ENCODE measurements at places on chromosomes 5 and 9. TPM values are rescaled to one million over a fixed set of nuclear protein-coding genes. Genes with fewer than 3 reads are reported as not detected.

GRCh38 chr5:93681432-93681831 is 60.0 kb downstream of the POU5F2 start:
- no peak for DNase-seq

GRCh38 chr5:77770293-77771005 is 5.7 kb downstream of the TBCA start:
- DNase-seq, result no peak

The PCDHGA6 gene
- polyA plus RNA-seq, result not detected

- no peak for DNase-seq
Observed at GRCh38 chr9:86730163-86730928, 217.0 kb downstream of the GAS1 start.

GRCh38 chr9:70494221-70494620 is 79.8 kb upstream of the KLF9 start:
- no peak for DNase-seq

DNA sequence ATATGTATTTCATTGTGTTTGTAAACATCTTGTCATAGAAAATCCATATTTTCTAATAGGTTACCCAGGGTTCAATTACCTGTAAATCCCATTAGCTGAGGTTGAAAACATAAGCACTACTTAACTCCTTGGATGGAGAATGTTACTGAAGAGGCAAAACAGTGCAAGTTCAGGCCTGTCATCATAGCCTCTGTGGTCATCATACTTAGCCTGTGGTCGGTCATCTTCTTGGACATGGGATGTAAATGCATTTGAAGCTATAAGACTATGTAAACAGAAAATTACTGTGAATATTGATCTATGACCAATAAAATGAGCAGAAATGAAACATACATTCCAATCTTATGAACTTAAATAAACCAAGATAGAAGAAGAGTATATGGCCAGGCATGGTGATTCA is 164.7 kb downstream of the CHSY3 start:
- no peak for DNase-seq

DNA sequence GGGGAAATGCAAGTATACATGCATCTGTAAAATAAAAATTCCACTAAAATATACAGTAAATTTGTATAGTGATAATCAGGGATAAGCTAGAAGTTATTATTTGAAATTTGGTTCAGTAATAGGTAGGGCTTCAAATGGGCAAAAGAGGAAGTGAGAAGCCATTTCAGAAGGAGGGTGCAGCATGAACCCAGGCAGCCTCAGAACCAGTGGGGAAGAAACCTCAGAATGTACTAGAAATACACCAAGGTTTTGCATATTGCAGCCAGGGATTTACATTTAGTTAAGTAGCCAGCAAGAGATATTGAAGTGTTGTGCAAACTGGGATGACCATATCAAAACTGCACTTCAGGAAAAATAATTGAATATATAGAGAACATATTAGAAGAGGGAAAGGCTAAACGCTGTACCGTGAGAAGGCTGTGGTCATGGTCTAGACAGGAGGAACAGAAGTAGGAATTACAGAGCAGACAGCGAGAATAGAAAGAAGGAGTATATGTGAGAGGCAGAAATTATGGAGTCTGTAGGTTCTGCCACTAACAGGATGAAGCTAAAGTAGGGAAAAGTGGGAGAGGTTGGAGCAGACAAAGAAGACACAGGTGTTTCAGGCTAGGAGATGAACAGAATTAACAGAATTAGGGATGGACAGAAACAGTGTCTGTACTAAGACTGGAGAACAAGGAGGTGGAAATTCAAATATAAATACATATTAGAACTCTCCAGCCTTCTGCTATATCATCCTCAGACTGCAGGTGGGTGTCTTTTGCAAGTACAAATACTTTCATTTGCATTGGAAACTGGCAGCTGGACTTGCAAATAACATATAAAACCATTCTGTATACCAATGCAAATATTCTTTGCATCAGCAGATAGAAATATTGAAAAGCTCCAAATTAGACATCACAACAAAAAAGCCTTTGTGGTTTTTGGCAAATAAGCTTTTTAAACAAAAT is 335.6 kb downstream of the ZNF608 start:
- DNase-seq, result no peak

The GRIN3A gene
- 0.16 TPM for polyA plus RNA-seq

DNA sequence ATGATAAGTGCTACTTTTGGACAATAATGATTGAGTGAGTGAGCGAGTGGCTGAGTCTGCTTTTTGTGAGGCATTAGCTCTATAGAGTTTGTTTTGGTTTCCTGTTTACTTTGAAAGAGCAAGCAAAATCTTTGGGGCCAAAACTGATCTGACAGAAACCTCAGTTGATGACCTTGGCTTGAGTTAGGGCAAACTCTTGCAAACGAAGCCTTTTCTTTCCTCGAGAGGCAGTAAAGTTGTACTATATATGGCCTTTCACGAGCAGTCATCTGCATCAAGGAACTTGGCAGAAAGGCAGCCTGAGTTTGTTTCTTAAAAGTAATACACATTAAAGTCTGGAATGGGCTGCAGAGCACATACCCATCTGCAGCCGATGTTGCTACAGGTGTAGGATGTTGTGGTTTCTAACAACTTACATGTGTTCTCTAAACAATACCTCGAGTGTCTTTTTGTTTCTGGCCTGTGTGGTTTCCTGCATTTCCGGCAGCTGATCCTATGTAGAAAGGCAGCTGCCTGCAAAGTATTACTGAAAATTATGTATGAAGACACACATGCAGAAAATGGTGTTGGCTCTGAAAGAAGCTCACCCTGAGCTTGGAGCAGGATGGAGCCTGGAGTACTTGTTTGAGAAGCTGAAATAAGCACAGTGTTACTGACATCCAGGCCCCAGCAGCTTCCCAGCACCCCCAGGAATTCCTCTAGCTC is 60.8 kb downstream of the FOXD1 start:
- DNase-seq, result peak; percentile 67

GRCh38 chr5:111013011-111013410 is 58.5 kb upstream of the TSLP start:
- no peak for DNase-seq

DNA sequence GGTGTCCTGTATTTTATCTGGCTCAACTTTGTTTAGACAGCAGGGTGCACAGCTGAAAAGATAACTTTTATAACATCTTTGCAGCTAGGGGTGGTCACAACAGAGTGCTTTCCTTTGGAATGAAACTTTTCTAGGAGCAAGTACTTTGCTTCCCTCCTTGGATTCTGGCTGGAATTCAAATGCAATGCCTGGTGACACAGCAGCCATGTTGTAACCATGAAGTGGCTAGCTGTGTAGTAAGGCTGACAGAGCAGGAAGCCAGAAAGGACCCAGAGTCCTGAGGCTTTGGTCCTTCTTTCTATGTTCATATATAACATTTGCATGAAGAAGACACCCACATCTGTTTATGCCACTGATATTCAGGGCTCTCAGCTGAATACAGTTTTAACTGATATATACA is 48.1 kb downstream of the TENT4A start:
- DNase-seq, result no peak

GRCh38 chr9:89179540-89179894 is 899 bp upstream of the SHC3 start:
- no peak for DNase-seq

GRCh38 chr5:142654578-142655058 is 31.3 kb downstream of the FGF1 start:
- no peak for DNase-seq

The PCDHGA8 gene
- 0.10 TPM for polyA plus RNA-seq

DNA sequence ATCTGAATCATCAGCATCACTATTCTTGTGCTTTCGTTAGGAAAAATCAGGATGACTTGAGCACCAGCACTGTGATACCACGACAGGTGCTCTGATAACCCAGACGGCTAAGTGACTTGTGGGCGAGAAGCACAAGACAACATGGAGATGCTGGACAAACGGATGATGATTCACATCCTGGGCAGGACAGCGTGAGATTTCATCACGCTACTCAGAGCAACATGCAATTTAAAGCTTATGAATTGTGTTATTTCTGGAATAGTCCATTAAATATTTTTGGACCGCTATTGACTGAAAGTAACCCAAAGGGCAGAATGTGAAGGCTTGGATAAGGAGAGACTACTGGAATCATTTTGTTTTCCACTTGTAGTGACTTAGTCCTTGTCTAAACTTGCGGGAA is 114.8 kb upstream of the DAPK1 start:
- no peak for DNase-seq

Measured in CD4-positive, CD25-positive, alpha-beta regulatory T cell (primary cell).